GM12878 (cell line): ENCODE measurements at places on chromosomes 5 and 9. TPM values are rescaled to one million over a fixed set of nuclear protein-coding genes. Genes with fewer than 3 reads are reported as not detected.

- no peak for DNase-seq
Measured at GRCh38 chr9:137504432-137504777, 45.3 kb upstream of the NSMF start.

MUSK gene
- 0.08 TPM in 1 of 2 replicates, not detected in the other for total RNA-seq

FBLL1 gene
- total RNA-seq, result 0.13 TPM in 1 of 2 replicates, not detected in the other

DNA sequence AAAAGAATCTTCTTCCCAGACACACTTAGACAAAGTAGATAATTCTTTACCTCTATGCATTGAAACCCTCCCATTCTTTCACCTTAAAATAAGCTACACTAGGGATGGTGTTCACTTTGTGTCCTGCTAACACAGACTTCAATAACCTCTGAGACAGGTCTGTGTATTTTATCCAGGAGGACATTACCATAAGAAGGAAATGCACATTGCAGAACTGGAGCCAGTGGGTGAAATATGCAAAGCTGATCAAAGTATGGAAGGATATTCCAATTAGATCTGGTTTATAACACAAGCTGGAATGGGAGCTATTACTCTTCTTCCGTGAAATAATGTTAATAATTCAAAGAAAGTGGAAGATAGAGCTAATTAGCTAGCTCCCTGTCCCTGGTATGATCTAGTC lies 204.1 kb downstream of the BRINP1 start:
- no peak for DNase-seq

PCDHGA9 gene
- total RNA-seq, result 0.54 and 0.56 TPM in 2 replicates

NXNL2 gene
- not detected in 2 replicates for total RNA-seq
